ENCODE measurements at places on chromosomes 6 and 20.

DNA sequence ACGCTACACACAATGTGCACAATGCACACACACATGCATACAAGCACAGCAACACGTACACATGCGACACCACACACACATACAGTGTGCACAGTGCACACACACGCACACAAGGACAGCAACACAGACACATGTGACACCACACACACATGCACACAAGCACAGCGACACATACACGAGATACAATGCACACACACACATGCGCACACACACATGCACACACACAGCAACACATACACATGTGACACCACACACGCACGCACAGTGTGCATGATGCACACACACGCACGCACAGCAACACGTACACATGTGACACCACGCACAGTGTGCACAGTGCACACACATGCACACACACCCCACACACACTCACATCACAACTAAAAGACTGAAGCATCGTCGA is 327.3 kb downstream of the THBS2 start:
- DNase-seq, result no peak

DNA sequence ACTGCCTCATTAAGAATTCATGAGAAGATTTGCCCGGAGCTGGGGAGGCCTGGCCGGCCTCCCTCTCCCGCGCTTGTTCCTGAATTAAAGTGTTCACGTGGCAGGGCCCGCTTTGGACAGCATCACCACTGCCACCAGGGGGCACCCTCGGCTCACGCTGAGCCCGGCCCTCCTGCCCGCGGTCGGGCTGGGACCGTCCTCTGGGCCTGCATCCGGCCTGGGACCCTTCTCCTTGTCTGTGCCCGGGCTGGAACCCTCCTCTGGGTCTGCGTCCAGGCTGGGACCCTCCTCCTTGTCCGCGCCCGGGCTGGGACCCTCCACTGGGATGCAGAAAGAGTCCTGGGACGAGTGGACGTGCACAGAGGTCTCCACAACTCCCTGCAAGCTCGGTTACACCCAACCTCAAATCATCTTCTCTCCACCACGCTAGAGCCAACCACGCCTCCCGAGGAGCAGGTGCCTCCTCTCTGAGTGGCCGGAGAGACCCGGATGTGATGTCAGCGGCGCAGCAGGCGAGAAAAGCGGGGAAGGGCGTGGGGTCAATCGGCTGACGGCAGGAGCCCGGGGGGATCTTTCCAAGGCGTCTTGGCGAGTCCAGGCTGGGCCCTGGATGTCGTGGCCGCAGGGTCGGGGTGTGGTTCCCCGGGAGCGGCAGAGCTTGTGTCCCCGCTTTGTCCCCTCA is 50.9 kb upstream of the DACT2 start:
- DNase-seq, result peak; percentile 82

DNA sequence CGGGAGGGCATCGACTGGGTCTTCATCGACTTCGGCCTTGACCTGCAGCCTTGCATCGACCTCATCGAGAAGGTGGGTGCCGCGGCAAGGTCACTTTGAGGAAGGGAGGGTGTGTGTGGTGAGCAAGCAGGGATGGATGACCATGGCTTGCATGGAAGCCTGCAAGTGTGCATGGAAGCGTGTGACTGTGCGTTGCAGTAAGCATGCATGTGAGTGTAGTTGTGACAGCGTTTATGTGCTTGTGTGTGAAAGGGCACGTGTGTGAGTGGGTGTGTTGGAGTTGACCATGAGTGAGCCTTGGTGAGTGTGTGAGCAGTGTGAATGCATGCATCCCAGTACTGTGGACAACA is 32.5 kb downstream of the MYH7B start:
- DNase-seq, result peak; percentile 20

- no peak for DNase-seq
Observed at GRCh38 chr20:53901064-53901463, 169.3 kb downstream of the BCAS1 start.

DNA sequence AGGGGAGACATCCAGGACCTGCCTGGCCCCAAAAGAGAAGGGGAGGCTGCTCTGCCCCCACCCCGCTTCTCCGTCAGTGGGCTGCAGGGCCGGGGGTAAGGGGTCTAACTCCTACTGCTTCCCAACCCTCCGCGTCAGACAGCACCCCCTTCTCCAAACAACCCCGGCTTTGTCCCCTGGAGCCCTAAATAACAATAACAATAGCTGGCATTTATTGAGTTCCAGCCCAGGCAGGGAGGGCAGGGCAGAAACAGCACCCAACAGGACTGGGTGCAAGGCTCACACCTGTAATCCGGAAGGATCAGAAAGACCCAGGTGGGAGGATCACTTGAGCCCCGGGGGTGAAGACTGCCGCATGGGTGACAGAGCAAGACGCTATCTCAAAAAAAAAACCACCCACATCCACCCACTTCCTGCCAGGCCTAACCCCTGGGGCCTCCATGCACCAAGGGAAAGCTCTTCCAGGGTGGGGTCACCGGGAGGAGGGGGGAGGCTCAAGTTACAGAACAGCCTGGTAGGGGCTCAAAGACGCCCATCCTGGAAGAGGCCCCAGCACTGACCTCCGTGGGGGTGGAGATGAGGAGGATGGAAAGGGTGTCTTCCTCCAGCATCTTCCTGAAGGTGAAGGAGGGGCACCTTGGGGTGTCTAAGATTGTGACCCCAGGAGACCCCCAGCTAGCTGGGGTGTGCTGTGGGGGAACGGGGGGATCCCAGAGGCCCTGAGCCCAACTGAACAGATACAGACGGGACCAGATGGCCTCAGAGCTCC is 1.3 kb upstream of the FNDC11 start:
- no peak for DNase-seq

DNA sequence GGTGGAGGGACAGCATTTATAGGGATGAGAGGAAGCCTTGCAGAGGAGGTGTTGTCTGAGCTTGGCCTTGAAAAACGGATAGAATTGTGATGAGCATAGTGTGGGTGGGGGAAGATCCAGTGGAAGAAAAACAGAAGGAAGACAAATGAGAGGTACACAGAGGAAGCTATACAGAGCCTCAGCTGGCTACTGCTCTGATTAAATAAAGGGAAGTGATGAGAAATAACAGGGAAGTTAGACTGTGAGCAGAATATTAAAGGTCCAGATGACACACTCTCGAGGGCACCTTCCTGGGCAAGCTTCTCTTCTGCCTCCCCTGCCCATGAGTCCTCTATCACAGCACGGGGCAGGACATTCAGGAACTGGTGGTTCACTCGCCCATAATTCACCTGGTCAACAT is 182.3 kb downstream of the KIF16B start:
- no peak for DNase-seq

DNA sequence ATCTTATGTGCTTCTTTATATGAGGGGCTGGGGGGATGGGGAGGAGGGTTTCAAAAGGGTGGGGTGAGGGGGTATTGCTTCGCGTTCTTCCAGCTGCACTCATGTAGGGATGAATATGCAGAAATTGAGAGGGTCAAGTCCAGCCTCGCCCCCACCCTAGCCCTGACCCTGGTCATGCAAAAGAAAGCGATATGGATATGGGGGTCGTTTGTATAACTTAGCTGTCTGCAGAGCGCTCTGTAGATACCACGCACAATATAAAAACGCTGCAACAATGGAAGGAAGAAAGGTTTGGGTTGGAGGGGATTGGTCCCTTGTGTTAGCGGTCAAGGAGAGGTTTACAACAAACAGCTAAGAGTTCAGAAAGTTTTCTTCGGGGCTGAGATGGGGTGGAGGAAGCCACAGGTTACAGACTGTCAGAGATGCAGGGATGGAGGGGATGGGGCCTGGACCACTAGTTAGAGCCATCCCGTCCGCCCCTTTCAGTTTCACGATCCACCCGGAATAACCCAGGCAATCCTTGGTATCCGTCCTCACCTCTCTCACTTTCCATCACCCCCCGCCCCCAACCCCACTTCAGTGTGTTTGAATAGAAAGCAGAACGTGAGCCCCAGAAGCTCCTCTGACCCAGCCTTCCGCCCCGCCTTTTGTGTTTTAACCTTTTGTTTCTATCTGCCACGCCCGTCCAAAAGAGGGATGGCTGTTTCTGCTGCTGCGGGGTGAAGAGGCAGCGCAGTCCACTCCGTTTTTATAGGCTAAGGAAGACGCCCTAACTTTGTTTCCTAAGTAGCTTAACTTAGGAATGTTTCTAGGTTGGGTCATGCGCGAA is 73.5 kb downstream of the SOX4 start:
- DNase-seq, result no peak

- DNase-seq, result peak; percentile 23
Observed at GRCh38 chr20:60851826-60852704, 400.0 kb upstream of the CDH4 start.

DNA sequence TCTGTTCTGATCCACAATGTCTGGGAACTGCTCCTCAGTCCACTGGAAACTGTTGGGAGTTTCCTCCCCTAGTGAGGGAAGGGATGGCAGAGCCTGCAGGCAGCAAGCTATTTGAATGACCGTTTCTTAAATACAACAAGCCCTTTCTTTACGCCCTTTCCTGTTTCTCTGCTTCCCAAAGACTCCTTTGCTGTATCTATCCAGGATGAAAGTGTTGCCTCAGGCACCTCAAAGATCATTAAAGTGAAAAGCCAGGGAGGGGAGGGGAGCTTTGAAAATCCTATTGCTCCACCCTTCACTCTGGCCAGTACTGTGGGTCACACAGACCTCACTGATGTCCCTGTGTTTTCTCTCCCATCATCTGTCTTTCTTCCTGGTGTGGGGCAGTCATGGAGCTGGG is 213.1 kb downstream of the RNF144B start:
- no peak for DNase-seq

- no peak for DNase-seq
Observed at GRCh38 chr6:30258204-30258603, 45.0 kb upstream of the TRIM26 start.

DNA sequence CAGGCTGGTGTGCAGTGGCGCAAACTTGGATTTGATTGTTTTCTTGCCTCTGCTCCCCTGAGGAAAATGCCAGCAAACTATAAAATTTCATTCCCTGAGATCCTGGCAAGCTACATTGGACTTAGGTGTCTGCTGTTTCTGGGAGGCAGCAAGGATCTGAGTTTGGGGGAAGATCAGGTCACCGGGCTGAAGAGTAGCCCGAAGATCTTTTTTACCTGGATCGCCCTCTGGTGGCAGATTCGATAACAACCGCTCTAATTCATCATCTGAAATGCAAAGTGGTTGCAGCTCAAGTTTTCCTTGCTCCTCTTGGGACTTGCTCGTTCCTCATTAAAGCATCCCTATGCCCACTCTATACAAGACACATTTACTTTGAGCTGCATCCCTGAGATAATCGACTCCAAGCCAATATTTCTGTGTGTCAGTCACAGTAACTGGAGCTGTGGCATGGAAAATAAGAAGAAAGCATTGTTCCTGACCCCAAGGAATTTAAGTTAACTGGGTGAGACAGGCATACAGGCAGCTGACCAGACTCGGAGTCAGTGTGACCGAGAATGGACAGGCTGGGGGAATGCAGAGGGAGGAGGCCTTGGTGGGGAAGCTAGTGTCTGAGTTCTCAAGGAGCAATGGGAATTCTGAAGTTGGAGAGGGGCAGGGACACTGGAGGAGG is 131.8 kb upstream of the PROKR2 start:
- peak; percentile 66 for DNase-seq

DNA sequence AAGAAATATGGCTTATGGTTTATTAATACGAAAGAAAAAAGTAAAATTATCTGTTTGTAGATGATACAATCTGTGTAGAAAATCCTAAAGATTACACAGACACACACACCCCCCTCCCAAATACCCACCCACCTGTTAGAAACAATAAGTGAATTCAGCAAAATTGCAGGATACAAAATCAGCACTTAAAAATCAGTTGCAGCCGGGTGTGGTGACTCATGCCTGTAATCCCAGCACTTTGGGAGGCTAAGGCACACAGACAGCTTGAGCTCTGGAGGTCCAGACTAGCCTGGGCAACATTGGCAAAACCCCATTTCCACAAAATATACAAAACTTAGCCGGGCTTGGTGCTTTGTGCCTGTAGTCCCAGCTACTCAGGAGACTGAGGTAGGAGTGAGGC is 42.3 kb downstream of the NINL start:
- peak; percentile 12 for DNase-seq

DNA sequence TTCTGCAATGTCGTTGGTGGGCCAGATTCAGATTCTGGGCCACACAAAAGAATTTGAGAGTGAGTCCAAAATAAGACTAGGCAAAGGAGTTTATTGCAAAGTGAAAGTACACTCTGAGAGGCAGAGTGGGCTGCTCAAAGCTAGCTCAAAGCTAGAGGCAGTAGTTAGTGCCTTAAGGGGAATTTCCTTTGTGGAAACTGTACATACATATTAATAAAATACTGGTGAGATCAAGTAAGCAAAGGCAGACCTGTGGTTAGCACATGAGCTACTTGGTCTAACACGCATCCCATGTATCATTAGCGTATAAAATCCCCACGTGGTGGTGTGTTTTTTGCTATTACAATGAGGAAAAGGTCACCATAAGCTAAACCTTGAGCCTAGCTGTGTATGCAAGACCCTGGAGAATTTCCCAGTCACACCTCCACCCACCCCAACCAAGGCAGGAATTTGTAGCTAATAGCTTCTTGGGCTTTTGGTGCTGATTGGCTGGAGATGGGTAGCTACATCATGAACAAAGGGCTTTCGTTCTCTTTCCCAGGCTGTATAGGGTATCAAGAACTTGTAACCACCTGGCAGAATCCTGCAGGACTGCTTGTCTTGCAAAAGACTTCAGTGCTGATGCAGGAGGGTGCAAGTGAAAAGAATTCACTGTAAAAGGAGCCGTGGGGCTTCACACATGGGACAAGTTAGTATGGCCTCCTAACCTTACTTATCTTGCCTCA is 14.7 kb upstream of the TRIM26 start:
- no peak for DNase-seq

GRCh38 chr6:14100966-14101365 is 16.6 kb upstream of the CD83 start:
- no peak for DNase-seq

- DNase-seq, result no peak
Observed at GRCh38 chr6:49151461-49151860, 311.6 kb downstream of the MMUT start.

- peak; percentile 6 for DNase-seq
Observed at GRCh38 chr6:115882771-115883170, 177.9 kb downstream of the FRK start.

DNA sequence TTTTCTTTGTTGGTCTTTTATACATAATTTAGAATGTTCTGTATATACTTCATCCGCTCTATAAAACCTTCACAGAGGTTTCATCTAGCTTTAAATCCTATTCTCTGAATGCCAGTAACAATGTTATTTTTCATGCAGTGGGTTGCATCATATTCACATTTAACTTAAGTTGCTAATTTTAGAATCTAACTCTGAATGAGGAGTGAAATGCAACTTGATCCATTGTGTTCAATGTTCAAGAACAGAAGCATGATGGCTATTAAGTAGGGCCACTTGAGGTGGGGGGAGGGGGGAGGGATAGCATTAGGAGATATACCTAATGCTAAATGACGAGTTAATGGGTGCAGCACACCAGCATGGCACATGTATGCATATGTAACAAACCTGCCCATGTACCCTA is 224.5 kb downstream of the NKAIN2 start:
- peak; percentile 15 for DNase-seq

GRCh38 chr20:26208296-26209091 is 511.8 kb upstream of the ZNF337 start:
- DNase-seq, result peak; percentile 84

Data from DMS53 (cell line).